ENCODE measurements at places on chromosomes 6 and 20.

- no peak for DNase-seq
These were observed 30.6 kb downstream of the TMEM14B start for GRCh38 chr6:10778230-10778629.

DNA sequence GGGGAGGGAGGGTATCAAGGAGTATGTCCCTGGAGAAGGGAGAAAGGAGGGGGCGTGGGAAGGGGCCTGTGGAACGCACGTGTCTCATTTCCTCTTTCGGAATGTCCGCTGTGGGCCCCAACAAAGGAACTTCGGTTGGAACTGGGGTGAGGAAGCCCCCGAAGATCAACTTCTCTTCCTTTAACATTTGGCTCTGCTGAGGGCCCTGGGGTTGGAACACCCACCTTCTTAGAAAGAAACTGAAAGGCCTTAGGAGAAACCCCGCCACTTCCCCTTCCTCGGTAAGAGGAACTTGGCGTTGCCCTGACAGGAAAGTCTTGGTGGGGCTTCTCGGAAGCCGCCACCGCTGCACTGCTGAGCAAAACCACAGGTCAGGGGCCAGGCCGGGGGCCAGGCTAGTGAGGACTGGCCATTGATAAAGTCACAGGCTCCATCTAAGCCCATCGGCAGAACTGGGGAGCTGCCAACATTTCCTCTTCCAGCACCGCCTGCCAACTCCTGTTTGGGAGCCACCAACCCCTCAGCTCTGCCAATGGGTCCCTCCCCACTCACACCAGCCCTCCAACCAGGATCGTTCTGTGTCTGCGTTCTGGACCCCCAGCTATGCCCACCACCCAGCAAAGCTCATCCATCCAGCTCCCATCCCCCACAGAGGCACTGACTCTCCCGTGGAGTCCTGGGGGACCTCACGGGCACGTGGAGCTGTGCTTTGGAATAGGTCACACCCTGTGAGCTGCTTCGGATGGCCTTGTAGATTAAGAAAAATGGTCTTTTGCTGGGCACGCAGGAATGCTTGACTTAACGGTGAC, 44.8 kb downstream of the FGD2 start:
- DNase-seq: no peak

- DNase-seq: no peak
These were observed 8.0 kb downstream of the PRDM13 start for GRCh38 chr6:99614430-99615186.

- no peak for DNase-seq
These were observed 93.1 kb upstream of the SOX4 start for GRCh38 chr6:21500314-21501020.

DNA sequence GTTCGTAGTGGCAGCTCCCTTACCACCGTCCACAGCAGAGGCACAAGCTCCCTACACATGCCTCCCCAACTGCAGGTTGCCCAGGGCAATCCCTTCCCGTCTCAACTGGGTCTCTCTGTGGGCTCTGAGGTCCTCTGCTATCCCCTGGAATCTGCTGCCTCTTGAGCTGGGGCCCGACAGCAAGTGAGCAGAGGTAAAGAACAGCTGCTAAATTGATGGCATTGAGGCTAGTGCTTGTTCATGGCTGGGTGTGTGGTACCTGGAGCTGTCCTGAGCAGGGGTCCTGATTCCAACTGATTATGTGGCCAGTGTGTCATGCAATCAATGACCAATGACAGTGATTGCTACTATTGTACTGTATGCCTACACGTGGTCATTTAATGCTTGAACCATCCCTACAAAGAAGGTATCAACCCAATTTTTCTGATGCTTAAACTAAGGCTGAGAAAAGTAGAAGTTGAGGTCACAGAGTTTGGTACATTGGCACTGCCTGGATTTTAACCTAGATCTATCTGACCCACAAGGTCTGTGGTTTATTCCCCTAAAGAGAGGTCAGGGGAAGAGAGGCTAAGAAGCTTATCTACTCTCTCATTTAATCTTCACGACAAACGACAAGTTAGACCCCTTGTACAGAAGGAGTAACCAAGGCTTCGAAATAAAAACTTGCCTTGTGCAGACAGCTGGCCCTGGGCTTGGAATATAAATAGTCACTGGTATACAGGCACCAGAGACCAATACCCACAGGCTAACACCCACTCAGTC, 41.1 kb downstream of the HNF4A start:
- DNase-seq: no peak

DNA sequence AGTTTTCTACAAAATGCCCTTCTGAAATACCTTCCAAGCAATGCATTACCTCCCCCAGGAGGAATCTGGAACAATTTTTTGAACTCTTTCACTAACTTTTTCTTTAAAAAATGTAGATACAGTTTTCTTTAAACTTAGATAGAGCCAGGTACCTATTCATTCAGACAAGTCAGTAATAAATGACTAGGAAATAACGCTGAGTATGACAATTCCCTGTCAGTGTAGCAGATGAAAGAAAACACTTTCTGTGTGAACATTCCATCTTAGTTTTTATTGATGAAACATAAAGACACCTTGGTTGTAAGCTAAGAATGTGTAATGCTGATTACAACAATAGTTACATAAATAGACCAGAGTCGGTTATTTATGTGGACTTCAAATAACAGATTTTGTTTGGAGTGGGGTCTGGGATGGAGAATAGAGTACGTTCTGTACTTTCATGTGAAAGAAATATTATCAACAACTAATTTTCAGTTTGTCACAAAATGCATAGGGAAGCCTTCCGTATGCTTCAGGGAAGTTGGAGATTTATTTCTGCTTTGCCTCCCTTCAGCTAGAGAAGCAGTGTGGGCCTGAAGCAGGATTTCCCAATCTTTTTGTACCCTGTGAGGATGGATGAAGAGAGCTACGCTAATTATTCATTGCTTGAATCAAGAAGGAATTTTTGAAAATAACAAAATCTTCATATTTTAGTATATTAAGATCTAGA, 19.2 kb upstream of the QKI start:
- no peak for DNase-seq

GRCh38 chr20:43514648-43514999, 7.1 kb downstream of the L3MBTL1 start:
- peak; percentile 39 for DNase-seq

DNA sequence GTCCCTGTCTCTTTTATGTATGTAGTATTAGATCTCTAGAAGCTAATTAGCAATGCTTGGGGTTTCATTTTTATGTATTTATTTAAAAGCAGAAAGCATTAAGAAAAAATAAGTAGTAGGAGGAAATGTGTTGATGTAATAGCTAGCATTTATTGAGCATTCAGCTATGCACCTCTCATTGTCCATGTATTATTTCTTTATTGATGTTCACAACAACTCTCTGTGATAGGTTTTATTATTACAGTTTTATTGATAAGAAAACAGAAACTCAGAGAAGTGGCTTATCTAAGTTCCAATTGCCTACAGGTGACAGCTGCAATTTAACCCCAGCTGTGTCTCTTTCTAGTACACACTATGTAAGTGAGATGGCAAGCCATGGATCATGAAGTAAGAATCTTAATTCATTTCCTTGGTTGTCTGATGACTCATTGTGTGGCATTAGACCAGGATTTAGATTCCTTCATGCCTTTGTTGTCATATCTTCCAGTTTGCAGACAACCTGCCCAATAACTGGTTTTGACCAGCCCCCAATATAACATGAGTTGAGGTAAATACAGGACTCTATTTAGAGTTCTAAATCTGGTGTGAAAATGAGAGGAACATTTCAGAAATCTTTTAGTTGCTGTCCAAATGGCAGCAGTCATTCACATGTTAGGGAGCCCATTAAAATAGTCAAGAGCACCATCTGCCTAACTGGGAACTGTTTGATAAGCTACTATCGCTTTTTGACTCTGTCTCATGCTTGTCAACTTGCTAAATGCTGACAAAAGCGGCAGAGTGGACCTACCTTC, 170.8 kb upstream of the PHACTR1 start:
- peak; percentile 89 for DNase-seq

DNA sequence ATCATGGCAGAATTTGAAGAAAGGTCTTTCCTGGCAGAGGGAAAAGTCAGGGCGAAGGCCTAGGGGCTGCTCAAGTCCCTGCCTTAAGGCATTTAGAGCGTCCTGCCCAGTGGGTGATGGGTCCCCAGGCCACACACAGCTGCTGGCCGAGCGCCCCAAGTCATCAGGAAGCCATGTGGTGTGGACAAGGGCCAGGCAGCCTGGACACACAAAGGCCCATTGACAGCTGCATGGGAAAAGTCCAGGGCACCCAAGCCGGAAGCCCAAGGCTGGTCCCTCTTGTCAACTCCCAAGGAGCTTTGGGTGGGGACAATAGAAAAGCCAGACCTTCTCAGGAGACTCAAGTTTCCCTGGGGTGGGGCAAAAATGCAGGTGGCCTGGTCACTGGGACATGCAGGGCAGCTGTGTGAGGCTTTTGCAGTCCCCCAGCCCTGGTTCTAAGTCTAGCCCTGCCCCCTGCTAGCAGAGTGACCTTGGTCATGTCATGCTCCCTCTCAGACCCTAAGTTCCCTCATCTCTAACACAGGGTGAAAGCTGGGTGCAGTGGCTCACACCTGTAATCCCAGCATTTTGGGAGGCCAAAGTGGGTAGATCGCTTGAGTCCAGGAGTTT, 44.3 kb upstream of the PTGIS start:
- DNase-seq: no peak

- no peak for DNase-seq
These were observed 25.7 kb downstream of the ZDHHC14 start for GRCh38 chr6:157406661-157407060.

GRCh38 chr6:25942561-25943147, 12.2 kb upstream of the SLC17A2 start:
- DNase-seq: peak; percentile 49
